Adrenal gland (tissue), 19 donors: ENCODE measurements at places on chromosomes 16 and 17. TPM values are rescaled to one million over a fixed set of nuclear protein-coding genes. Genes with fewer than 3 reads are reported as not detected.

Gene MT1M
- 5.1 TPM for total RNA-seq

Gene KRTAP4-4
- not detected for total RNA-seq

Gene IGSF6
- 3.9 TPM for total RNA-seq

Gene GDPD3
- 0.78 TPM for total RNA-seq

DNA sequence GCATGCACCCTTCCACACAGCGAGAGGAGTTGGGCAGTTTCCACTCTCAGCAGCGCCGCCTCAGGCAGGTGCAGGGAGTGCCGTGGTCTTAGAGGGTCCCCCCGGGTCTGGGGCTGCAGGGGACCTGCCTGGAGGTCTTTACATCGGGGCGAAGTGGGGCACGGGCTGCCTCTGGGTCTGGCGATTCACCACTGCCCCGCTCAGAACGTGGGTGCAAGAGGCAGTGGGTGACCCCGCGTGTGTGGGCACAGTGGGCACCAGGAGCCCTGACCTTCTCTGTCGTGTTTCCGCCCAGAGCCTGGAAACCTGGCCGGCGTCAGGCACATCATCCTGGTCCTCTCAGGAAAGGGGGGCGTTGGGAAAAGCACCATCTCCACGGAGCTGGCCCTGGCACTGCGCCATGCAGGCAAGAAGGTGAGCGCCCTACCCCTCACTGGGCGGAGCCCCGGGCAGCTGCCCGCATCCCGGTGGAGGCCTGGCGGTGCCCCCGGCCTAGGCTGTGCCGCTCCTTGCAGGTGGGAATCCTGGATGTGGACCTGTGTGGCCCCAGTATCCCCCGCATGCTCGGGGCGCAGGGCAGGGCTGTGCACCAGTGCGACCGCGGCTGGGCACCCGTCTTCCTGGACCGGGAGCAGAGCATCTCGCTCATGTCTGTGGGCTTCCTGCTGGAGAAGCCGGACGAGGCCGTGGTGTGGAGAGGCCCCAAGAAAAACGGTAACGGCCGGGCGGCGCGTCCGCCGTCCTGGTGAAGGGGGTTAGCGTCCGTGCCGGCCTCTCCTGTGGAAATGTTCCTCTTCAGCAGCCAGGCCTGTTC, 3.7 kb downstream of the NUBP2 start:
- peak; percentile 24 for DNase-seq

- no peak for DNase-seq
These were observed 46.5 kb downstream of the HNF1B start for GRCh38 chr17:37698132-37698910.

DNA sequence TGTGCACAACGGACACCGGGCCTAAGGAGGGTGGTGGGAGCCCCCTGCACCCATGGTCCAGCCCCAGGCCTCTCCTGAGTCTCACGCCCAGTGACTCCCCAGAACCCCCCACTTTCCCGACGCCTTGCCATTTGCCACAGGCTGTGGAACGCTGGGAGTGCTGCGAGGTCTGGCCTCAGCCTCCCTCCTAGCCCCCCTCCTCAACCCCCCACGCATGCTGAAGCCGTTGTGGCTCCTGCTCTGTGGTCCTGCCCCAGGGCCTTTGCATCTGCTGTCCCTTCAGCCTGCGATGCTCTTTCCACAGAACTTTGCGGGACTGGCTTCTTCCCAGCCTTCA, 226.0 kb upstream of the GSE1 start:
- peak; percentile 0 for DNase-seq

- no peak for DNase-seq
These were observed 4.3 kb upstream of the PSMC3IP start for GRCh38 chr17:42581744-42582270.

GRCh38 chr17:43142153-43142552, 17.0 kb upstream of the BRCA1 start:
- no peak for DNase-seq

DNA sequence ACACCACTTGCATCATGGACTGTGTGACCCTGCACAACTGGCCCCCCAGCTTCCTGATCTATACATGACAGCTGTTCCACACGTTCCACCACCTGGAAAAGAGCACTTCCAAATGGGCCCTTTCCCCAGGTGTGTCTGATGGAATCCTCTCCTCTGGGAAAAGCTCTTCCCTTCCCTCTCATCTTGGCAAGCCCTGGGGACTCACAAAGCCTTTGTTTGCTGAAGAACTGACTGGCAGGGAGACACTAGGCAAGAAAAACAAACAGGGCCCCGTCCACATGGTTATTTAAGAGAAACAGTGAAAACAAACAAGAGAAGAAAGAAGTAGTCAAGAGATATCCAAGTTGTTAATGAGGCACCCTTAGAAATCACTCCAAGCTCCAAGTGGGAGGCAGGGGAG, 52.6 kb downstream of the C16orf95 start:
- no peak for DNase-seq
